AG08395 (cell line): ENCODE measurements at places on chromosomes 1 and 21.

GRCh38 chr1:30903343-30904034 is 5.1 kb downstream of the SDC3 start:
- no peak for DNase-seq

DNA sequence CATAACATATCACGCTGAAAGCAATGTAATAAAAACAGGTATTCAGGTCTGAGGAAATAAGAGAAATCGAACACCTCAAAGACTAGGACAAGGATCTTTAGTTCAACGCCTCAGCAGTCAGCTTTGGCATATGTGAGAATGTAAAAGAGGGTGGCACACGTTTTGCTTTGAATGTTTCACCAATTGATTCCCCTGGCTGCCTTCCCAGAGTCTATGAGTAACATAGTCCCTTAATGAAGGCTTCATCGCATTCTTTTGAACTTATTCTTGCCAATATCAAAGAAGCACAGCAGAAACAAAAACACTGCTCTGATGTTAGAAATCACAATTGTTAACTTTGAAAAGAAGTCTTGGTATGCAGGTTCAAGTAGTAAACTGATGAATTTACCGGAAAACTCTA is 764.8 kb downstream of the ADGRL2 start:
- peak; percentile 58 for DNase-seq

DNA sequence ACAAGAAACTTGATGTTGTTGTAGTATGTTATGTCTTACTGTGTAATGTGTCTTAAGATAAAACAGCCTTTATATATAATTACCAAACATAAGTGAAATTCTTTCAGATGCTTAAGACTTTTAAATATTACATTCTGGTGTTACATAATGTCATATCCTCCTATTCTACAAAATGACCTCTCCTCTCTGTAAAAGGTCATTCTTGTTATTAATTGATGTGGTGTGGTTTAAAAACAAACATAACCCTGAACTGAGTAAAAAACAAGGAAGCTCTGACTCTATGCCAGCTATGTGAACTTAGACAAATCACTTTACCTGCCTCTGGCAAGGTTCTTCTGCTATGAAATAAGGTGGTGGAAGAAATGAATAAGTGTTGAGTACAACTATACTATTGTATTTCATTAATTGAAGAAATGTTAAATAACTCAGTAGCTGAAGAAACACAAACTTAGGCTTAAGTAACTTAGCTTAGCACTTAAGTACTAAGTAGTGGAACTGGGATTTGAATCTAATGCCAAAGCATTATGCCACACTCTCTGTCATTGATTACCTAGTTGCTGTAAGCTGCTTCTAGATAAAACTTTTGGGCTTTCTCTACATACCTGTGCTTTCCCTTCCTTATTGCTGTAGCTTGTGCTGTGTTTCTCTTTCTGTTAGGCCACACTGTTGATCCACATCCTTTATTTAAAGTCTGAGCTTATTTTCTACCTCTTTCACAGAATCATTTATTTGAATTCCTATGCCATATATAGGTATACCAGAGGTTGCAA is 859 bp upstream of the ANGPTL1 start:
- no peak for DNase-seq

GRCh38 chr1:247113094-247113497 is 8.9 kb upstream of the ZNF669 start:
- peak; percentile 18 for DNase-seq

GRCh38 chr1:118692143-118692542 is 296.0 kb downstream of the TBX15 start:
- DNase-seq, result no peak

GRCh38 chr1:102897557-102897956 is 210.8 kb downstream of the COL11A1 start:
- peak; percentile 60 for DNase-seq

- peak; percentile 61 for DNase-seq
Observed at GRCh38 chr21:29164323-29164942, 34.0 kb downstream of the MAP3K7CL start.

- DNase-seq, result no peak
Observed at GRCh38 chr1:94668528-94668927, 127.0 kb upstream of the F3 start.

GRCh38 chr1:165890684-165891083 is 63.3 kb downstream of the UCK2 start:
- DNase-seq, result no peak

DNA sequence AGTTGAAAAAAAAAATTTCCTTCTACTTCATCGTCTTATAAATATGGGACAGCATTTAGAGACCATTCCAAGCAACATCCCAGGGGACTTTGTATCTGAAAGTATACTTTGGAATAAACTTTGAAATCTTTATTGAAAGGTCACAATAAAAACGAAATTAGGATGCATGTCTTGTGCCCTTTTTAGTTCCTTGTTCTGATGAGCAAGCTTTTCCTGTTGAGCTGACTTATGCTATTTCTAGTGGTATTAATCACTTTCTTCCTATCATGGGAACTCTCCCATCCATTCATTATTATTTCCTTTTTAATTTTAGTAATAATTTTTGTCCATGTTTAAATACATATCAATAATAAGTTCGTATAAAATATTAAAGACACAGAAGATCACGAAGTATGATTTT is 4.0 kb upstream of the GBP2 start:
- no peak for DNase-seq

- DNase-seq, result peak; percentile 41
Observed at GRCh38 chr1:181089676-181090544, 1.4 kb downstream of the IER5 start.

DNA sequence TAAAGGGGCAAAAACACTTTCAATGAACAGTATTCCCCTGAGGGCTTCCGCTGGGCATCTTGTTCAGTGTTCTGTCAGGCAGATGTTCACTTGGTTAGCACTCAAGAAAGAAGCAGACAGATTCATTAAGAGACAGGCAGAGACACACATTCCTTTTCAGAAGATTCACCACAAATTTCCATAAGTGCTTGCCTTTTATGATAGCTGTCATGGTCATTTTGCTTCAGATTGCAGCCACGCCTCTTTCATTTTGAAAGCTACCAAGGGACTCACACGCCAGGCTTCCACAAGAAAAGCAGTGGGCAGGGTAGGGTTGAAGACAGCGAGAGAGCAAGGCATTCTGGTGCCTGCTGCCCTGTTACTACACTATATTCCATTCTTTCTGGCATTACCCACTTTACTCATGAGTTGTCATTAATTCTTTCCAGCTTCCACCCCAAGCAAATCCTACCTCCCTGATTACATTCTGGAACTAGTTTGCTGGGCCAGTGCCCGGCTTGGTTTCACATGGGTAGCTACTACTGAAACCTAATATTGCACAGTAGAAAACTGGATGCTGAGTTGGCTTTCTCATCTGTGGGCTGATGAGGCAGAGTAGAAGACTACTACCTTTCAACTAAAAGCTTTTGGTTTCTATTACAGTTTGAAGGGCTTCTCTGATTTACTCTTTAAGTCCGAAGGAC is 91.2 kb upstream of the COL24A1 start:
- peak; percentile 71 for DNase-seq

DNA sequence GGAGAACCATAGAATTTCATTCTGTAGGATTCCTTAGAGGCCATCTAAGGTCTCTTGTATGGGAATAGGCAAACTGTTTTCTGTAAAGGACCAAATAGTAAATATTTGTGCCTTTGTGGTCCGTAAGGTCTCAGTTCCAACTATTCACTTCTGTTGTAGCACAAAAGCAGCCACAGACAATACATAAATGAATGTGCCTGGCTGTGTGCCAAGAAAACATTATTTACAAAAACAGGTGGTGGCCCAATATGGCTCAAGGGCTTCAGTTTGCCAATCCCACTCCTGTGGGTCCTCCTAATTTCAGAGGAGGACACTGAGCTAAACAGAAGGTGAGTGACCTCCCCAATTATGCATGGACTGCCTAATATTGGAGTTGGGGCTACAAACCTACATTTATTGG is 67.6 kb upstream of the EDEM3 start:
- no peak for DNase-seq

- DNase-seq, result no peak
Observed at GRCh38 chr1:212915245-212916091, 34.9 kb upstream of the VASH2 start.

DNA sequence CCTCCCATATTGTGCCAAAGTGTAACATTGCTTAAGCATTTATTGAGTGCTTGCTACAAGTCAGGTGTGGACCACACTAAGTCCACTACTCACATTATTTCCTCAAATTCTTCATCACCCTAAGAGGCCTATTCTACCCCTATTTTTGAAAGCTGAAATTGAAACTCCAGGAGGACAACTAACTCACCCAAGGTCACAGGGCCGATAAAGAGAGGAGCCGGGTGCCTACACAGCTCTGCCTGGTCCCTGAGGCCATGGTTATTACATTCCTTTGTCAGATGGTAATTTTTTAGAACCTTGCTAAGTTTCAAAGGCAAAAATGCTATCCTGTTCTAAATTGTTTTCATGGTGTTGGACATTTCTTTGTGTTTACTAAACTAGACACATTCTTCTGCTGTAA is 24.2 kb upstream of the KLHDC8A start:
- DNase-seq, result no peak

GRCh38 chr1:17011439-17012307 is at the start of gene ATP13A2:
Gene ATP13A2, minus strand, starts transcription at chr1:17011928. Its CDS starts 190 bp downstream, at chr1:17011738.
- DNase-seq, result peak; percentile 80
